NCI-H2081 (cell line): ENCODE measurements at places on chromosomes 5 and 9.
A peak's percentile ranks its signal among the peaks of the same experiment; 100 is the strongest.

DNA sequence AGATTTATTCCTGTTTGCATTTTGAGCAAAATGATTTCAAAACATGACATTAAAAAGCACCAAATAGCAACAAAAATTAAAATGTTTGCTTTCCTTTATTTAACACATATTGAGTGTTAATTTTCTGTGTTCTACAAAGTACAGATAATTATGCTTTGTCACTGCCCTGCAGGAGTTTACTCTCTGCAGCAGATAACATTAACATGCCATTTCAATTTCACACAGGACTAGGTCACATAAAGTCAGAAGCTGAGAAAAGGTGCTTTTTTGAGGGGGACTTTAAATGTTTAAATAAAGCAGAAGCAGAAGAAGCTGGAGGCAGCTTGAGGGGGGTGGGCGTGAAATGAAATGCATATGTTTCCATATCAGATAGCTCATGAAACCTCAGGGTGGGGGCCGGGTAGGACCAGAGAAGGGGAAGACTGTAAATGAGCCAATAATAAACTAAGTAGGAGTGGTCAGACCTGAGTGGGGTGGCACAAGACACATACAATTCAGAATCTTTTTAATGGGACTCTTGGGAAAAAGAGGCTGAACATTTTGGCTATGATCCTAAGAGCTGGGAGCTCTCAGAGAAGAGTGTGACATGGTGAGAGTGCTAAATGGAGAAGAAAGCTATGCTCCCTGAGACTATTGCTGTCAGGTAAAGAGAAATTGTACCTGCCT lies 387.5 kb downstream of the FAM170A start:
- no peak for DNase-seq

DNA sequence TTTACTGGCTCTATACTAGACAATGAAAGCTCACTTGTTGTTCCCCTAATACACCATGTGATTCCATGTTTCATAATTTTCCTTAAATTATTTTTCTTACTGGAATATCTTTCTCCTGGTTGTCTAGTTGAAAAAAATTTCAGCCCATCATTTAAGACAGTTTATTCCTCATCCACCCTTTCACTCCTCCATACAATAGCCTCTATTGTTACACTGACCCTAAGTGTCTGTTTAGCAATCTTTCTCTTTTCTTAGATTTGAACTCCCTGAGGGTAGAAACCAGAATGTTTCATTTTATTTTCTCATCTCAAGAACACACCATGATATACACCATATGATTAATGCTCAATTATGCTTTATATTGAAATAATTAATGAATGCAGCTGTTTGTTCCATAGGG lies 413.4 kb upstream of the ITGA1 start:
- DNase-seq: no peak

GRCh38 chr5:139549162-139549894 lies 11.8 kb upstream of the UBE2D2 start:
- DNase-seq: no peak

- DNase-seq: peak; percentile 87
These were observed 722.8 kb upstream of the GRAMD2B start for GRCh38 chr5:125700380-125700861.

DNA sequence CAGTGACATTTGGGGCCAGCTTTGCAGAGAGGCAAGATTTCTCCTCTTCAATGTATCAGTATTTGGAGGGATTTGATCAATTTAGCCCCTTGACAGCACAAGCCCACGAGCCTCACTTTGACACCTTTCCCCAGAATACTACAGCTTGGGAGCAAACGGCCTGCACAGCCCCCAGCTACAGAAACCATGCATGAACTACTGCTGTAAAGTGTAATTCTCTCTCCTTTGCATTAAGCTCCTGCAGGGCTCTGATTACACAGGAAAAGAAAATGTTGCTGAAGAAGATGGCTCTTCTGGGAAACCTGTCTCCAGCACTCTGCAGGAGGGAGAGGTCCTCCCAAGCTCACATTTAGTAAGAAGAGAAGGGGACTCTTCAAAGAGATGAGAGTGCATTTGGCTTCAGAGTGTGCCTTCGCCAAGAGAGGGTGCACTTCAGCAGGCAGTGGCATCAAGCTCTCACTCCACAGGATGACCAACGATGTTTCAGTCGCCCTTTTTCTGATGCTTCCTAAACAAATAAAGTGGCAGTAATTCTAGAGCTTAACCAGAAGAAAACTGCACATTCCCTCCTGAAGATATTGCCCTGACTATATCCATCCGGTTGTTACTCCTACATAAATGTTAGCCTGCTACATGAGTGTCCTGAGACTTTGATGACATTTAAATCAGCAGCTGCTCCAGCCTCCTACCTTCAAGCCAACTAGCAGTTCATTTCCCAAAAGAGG lies 272.2 kb downstream of the AUH start:
- DNase-seq: no peak

- no peak for DNase-seq
These were observed 175.7 kb downstream of the PBX3 start for GRCh38 chr9:125922854-125923253.

- no peak for DNase-seq
These were observed 677.0 kb downstream of the TAF11L14 start for GRCh38 chr5:18311266-18311665.

DNA sequence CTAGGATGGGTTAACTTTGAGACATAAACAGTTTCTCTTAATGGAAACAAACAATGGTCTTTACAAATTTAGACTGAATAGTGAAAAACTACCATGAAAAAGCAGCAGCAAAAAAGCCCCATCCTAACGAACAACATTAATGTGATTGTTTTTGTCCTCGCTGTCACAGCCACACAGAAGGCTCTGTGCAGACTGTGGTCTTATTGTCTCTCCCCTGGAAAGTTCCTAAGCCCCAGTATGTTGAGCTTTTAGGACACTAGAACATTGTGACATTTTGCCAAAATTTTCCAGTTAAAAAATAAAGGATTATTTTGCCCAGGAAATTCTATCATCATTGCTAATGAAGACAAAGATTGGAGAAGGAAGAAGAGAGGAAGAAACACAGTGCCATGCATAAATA lies 12.6 kb upstream of the SOWAHA start:
- no peak for DNase-seq

- DNase-seq: no peak
These were observed 148.9 kb downstream of the RXRA start for GRCh38 chr9:134475011-134475790.

DNA sequence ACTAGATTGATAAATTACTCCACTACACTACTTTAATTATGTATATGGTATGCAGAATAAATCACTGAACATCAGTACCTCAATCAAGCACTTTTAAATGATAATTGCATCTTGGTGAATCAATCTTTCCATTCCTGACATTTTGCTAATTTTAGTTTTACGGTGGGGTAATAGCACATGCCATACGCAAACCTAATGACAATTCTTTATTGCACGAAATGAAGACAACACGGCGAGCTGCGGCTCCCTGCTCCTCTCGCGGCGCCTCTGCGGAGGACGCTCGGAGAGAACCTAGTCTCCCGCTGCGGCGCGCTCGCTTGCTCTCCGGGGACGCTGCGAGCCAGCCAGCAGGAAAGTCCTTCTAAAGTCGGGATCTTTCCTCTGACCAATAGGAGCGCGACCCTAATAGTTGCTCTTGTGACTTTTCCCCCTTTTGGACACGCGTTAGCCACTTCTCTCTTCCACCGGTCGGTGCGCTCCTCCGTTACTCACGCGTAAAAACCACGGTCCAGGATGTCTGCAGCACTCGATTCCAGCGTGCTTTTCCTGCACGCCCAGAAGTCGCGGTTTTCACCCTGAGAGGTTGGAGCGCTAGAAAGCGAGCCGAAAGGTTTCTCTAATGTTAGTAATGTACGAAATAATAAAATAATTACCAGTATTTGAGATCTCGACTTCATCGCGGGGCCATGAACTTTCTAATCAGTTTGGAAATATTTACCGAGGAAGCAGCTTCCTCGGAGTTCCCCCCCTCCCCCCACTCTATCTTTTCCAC lies 1.0 kb upstream of the MEF2C start:
- peak; percentile 55 for DNase-seq

GRCh38 chr9:92614763-92615461 lies 55.0 kb downstream of the IPPK start:
- DNase-seq: no peak

DNA sequence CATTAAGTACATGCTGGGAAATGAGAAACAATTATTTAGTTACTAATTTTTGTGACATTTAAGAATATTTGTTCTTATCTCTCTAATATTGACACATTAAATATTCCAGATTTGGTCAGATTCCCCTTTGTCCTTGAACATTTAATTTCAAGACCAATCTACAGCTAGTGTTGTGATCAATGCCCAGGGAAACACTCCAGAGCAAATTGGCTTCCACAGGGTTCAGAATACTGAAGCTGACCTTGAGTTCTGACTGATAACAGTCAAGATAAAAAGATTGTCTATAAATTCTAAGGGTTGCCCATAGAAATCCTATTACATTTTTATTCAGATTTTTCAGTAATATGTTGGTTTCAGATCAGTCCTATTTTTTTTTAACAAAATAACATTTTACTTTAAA lies 31.3 kb downstream of the ZFYVE16 start:
- DNase-seq: no peak

DNA sequence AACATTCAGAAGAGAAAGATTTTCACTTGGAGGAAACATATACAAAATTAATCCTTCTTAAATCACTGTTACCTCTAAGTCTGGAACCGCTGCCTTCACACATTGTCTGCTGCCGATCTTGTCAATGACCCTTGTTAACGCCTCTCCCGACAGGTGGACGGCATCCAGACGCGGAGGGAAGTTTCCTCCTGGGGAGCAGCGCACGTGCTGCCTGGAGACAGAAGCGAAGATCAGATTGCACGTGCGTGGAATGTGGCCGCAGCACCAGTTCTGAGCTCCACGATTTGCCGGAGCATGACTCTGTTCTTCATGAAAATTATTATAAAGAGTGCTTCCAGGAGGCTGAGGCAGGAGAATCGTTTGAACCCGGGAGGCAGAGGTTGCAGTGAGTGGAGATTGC lies 183.6 kb upstream of the IRX4 start:
- DNase-seq: no peak

DNA sequence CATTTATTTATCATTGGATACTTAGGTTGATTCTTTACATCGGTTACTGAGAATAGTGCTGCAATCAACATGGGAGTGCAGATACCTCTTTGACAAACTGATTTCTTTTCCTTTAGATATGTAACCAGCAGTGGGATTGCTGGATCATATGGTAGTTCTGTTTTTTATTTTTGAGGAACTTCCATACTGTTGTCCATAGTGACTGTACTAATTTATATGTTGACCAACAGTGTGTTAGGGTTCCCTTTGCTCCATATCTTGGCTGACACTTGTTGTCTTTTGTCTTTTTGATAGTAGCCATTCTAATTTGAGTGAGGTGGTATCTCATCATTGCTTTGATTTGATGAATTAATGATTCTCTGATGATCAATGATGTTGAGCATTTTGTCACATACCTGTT lies 137.3 kb upstream of the PITX1 start:
- no peak for DNase-seq

GRCh38 chr9:89342948-89343347 lies 24.6 kb downstream of the SECISBP2 start:
- DNase-seq: no peak
